T1000 (cell line): ENCODE measurements at places on chromosomes 3 and 15.

- no peak for DNase-seq
Measured at GRCh38 chr3:55592572-55592971, 105.5 kb upstream of the WNT5A start.

- no peak for DNase-seq
Measured at GRCh38 chr15:80643431-80643951, 51.6 kb upstream of the ABHD17C start.

DNA sequence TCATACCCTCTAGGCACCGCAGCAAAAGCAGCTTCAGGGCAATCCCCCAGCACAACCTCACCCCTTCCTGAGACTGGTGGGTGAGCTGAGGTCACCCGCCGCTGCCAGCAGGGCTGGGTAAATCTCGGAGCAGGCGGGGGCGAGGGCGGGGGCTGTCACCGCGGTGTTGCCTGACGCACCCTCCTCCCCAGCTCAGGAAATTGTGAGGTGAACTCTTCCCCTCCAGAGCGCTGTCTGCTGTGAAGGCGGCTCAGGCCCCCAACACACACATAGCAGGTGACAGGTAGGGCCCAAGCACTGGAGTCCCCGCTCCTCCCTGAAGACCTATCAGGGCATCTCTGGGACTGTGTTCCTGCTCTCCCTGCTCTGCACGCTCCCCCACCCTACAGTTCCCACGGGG lies 30.2 kb upstream of the FURIN start:
- no peak for DNase-seq

DNA sequence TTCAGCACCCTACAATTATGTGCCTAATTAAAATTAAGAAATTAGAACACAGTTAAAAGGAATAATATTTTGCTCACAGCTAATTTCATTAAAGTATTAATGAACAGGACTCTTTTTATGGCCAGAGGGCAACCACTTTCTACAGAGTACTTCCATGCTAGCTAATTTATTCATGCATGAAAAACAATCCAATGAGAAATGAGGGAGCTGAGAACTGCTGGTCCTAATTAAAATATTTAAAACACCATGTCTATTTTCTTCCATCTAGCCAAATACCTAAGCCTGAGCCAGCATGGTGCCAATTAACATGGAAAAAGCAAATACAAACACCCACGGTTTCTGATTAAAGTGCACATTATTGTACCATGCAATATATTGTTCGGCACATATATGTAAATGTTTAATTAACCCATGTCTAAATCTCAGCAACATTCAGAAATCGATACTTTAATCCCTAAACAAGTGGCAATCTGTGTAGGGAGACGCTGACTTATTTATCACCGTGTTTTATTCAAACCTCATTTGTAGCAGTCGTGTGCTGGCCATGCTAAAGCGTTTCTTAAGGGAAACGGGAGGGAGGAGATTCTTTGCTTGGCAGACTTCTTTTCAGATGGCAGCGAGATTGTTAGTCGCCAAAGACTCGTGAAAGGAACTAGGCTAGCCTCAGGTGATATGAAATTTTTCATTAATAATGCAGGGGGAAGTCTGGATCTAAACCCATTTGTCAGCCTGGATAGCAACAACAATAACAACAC lies 193.5 kb downstream of the ANXA2 start:
- DNase-seq = no peak

DNA sequence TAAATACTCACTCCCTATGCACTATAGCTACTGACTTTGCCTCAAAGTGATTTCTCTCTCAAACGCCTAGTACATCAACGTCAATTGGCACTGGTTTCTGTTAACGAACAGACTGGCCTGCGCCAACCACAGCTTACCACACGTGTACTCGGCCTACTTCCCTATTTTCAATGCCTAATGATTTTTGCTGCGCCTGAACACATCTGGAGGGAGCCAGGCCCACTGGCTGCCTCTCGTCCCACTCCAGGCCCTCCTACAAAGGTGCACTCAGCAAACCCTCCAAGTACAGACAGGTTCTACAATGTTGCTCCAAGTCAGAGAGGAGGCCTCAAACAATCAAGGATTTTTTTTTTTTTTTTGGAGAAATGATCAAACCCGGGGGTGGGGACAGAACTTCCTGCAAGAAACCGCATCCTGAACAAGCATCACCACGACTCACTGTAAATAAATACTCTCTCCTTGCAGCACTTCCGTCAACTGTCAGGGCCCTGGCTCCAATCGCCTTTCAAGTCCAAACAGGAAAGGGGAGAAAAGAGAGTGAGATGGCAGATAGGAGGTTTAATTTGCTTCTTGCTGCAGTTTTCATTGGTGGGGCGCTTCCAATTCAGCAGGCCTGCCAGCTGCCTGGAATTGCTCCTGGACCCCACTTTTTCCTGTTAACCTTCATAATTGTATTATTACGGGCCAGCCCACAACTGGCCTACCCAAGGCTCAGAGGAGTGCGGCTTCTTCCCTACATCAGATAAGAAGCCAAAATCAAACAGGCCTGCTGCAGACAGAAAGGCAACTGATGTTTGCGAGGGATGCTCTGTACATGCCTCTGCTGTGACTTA lies 139.3 kb downstream of the FOXP1 start:
- DNase-seq = no peak

DNA sequence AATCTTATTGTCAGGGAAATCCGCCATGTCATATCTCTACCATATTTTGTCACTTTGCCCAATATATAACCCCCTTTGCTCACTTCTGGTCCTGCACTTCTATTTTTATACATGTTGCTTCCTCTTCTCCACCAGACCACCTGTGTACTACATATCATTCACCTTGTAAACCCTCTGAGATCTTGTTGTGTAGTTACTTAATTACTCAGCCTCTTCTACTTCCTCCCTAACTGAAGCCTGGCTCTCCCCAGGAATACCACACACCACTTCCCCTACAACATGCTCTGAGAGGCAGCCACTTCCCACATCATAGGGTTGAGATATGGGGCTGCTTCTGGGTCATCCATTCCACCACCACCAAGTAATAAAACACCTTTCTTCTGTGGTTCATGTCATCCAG lies 10.0 kb downstream of the HEXA start:
- DNase-seq = no peak

DNA sequence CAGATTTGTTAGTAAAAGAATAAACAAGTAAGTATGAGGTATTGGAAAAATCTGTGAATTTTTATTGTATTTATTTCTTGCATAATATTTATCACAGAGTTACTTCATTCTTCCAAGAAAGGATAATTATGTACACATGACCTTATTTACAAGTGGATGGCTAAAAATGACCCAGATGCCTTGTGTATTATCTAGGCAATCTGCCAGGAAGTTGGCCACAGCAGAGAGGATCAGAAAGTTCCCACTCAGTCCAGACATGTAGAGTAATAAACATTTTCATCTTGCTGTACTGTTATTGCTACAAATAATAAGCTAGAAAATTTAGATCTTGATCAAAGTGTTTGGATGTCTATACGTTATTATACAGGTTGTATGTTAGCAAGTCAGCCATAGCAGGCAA lies 317.1 kb downstream of the EPHA6 start:
- no peak for DNase-seq

DNA sequence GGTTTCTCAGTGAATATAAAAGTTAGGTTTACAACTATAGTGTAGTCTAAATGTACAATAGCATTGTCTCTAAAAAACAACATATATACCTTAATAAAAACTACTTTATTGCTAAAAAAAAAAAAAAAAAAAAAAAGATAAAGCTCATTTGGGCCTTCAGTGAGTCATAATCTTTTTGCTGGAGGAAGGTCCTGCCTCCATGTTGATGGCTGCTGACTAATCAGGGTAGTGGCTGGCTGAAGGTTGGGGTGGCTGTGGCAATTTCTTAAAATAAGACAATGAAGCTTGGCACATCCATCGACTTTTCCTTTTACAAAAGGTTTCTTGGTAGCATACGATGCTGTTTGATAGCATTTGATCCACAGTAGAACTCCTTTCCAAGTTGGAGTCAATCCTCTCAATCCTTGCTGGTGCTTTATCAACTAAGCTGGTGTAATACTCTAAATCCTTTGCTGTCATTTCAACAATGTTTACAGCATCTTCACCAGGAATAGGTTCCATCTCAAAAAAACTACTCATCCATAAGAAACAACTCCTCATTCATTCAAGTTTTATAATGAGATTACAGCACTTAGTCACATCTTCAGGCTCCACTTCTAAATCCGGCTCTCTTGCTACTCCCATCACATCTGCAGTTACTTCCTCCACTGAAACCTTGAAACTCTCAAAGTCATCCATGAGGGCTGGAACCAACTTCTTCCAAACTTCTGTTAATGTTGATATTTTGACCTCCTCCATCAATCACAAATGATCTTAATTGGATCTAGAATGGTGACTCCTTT lies 13.3 kb downstream of the ZNF280D start:
- DNase-seq = no peak

DNA sequence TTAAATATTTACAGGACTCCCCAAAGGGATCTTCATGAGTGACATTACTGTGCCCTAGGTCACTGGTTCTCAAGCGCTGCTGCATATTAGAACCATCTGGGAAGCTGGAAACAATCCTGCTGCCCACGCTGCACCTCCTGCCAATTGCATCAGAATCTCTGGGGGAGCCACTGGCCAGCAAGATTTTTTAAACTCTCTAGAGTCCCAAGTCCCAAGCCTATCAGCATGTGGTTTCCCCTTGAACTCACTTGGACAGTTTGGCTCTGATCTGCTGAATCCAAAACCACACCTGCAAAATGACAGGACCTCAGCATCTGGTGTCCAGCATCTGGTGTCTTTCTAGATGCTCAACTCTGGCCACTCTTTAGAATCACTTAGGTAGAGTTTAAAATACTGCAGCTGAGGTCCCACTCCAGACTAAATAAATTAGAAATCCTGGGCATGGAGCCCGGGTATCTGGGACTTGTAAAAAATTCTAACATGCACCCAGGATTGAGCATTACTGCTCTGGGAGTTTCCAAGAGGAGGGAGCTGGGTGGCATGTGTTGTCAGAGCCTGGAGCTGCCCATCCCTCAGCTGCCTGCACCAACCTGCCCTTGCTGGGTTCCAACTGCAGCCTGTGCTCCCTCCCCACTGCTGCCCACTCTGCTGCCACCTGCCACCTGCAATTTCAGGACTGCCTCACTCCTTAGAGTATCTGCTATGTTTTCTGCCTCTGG lies 311.3 kb downstream of the SLC9A9 start:
- DNase-seq = no peak

DNA sequence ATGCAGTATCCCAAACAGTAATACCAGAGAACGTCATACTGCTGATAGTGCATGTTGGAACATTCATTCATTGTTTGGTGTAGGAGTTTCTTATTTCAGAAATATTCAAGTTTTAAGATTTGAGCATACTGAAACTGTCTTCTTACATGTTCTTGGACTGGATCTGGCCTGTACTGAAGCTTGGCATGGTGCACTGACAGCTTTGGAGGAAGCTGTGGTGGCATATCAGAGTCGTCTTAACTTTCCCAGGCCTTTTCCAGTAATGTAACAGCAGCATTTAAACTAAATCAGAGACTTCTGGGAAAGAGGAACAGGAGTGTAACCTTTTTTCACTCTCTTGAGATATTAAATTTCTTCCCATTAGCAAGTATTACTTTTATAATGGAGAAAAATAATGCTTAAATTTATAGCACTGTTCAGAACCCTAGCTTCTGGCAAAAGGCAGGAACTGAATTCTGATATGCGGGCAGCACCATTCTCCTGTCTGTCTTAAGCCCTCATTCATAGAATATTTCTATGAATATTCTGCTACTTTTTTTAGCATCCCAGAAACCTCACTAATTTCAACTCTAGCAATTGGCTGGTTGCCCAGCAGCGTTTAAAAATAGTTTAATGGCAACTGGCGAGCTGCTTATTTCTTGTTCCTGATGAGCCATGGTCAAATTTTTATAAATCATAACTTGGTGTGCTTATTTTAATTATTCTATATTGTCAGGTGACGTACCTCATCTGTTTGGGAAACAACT lies 31.1 kb downstream of the DNAJC13 start:
- DNase-seq = no peak

- DNase-seq = no peak
Measured at GRCh38 chr3:171453180-171453886, 6.9 kb downstream of the TNIK start.

DNA sequence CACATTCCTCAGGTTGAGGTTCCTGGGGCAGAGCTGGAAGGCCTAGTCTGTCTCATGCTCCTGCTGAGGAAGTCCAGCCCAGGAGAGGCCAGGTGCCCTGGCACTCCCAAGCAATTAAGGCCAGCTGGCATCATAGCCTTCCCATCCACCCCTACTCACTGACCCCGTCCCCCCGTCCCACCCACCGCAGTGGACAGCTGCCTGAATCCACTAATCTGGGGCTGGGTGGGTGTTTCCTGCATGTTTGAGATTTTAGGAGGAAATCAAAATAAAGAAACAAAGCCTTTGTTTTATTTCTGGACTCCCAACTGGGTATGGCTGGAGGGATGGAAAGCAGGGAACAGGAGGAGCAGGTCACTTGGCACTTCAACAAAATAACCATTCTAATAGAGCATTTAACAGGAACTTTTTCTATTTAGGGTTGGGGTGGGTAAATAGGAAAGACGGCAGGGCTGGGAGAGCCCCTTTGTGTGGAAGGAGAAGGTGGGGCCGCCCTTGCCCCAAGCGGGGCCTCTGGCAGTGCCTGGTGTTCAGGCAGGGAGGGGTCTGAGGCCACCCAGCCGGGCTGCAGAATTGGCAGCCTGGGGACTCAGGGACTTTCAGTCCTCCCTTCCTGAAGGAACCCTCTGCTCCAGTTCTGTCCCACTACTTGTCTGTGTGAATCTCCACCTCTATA lies 8.5 kb downstream of the MRAS start:
- DNase-seq = no peak

DNA sequence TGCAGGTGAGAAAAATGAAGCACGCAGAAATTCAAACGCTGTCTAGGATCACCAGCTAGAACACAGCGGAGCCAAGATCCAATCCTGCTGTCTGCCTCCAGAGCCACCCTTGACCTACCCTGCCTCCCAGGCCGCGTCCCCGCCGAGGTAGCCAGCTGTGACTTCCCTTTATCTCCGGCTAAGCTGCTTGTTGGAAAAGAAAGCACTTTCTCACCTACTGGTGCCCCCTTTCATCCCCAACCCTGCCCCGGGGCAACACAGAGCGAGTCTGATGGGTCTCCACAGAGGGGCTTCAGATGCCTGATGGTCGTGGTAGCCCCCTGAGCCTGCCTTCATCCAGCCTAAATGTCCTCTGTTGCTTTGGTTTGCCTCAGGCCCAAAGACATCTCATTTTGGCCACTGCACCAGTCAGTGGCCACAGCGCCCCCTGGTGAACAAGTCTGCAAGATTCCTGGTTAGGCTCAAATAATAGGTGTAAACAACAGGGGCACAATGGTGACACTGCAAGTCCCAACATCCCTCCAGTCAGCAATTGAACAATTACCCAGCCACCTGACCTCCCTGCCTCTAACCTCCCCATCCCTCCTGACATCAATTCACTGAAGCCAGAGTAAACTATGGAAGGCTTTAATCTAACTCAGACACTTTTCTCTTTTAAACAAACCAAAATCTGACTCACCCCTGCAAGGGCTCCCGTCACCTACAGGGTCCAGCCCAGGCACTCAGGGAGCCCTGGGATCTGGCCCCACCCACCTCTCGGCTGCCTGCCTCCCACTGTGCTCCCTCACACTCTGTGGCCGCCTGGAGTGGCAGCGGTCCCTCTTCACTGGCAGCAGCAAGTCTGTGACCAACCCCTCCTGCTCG lies 27.3 kb upstream of the BCL2L10 start:
- DNase-seq = peak; percentile 25
